ENCODE measurements at places on chromosomes 4 and X.
A peak's percentile ranks its signal among the peaks of the same experiment; 100 is the strongest.

GRCh38 chrX:116282751-116283150 lies 112.2 kb downstream of the AGTR2 start:
- no peak for DNase-seq

GRCh38 chr4:87985097-87985886 lies 9.8 kb downstream of the SPP1 start:
- no peak for DNase-seq

GRCh38 chrX:3713225-3713936 lies at the start of gene PRKX:
PRKX (minus strand) TSS chrX:3713649; CDS start chrX:3713253, 396 bp downstream.
- peak; percentile 68 for DNase-seq

DNA sequence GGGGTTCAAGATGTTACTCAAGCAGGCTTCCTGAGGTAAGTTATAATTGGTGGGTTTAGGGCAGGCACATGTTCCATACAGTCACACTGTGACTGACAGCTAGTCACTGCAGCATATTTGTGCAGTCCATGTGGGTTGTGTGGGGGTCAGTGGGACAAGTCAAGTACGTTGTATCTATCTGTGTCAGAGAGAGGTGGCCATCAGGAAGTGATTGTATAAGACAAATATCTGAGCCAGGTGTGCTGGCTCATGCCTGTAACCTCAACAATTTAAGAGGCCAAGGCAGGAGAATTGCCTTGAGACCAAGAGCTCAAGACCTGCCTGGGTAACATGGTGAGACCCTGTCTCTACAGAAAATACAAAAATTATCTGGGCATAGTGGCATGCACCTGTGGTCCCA lies 509.3 kb downstream of the CENPC start:
- DNase-seq, result no peak

- no peak for DNase-seq
Measured at GRCh38 chrX:109719264-109719663, 13.8 kb downstream of the ACSL4 start.

GRCh38 chrX:139211568-139212182 lies 318.9 kb upstream of the F9 start:
- DNase-seq, result no peak

DNA sequence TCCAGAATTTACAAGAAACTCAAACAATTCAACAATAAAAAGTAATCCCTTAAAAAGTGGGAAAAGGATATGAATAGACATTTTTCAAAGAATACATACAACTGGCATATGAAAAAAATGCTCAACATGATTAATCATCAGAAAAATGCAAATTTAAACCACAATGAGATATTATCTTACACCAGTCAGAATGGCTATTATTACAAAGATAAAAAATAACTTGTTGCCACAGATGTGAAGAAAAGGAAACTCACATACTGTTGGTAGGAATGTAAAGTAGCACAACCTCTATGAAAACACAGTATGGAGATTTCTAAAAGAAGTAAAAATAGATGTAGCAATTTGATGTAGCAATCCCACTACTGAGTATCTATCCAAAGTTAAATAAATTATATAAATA lies 65.1 kb upstream of the DIAPH2 start:
- no peak for DNase-seq

DNA sequence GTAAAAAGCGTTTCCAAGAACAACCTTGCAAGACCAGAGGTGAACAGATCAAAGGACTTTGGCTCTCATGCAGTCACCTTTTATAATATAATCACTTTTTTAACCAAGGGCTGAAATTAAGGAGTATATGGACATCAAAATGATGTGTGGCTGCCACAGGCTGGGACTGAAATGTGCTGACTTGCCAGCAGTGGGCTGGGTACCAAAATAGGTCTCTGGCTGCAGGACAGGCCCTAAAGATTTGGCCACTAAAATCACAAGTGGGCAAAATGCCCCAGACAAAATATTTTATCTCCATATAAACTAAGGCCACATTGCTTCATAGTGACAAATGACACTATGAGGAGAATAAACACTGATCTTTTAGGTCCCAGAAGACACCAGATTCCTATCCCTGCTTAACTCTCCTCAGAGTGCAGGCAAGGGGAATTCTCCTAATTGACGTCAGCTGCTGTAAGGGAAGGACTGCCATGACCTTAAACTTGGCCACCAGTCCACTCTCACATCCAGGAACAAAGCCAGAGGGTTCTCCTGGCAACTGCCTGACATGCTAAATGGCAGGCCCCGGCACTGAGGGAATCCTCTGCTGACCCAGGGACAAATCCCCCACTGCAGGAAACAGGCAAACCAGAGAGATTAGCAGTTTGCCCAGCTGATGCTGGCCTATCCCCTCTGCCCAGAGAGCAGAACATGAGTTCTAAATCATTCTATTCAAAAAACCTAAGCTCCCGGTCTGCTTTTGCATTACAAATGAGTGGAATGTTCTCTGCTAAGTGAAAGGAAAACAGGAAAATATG lies 155.8 kb downstream of the PPP3CA start:
- no peak for DNase-seq

- DNase-seq, result no peak
Measured at GRCh38 chr4:26015133-26015651, 101.2 kb downstream of the SMIM20 start.

- DNase-seq, result no peak
Measured at GRCh38 chr4:8236106-8236919, 33.2 kb upstream of the HTRA3 start.

GRCh38 chr4:74309223-74309622 lies 953 bp downstream of the EPGN start:
- no peak for DNase-seq

DNA sequence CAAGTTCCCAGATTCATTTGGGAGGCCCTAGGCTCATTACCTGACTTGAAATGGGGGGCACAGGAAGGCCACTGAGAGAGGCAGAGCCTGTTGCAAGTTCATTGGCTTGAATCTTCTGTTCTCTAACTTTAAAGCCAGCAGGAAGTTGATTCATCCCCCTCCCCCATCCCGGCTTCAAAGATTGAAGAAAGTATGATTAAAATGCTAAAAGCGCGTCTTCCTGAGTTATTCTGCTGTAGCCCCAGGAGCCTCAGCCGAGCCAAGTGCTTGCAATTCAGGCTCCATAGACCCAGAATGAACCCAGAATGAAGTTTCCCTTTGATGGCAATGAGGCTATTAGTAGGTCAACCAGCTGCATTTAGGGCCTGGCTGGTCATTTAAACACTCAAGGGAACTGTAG lies 14.7 kb downstream of the CHST7 start:
- no peak for DNase-seq

DNA sequence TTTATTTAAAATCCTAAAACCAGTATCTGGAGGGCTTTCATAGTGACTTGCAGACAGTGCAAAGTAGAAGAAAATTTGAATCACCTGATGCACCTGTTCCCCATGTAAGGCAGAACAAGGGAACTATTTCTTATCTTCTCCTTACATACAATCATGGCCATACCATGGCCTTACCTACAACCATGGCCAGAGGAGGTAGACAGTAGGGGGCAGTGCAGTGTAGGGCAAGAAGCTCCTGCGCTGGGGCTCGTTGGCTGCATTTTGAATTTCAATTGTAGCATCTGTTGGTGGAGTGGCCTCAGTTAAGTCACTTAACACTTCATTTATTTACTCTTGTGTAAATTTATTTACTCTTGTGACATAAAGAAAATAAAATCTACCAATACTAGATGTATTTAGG lies 33.0 kb downstream of the GALNTL6 start:
- no peak for DNase-seq

DNA sequence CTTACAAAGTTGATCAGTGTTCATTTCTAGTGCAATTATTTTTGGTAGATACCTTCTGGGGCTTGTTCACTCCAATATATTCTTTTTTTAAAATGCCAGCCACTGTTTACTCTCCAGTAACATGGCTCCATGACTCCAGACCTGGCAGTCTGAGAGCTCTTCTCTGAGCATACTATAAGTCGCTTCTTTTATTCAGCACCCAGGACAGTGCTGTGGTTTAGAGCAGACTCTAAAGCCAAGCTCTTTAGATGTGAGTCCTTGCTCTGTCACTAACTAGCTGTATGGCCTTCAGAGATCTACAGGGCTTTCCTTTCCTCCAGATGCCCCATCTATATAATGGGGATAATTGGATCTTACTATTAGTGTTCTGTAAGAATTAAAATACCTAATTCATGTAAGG lies 200.2 kb upstream of the FAM241A start:
- no peak for DNase-seq

- DNase-seq, result no peak
Measured at GRCh38 chrX:34341258-34341657, 209.1 kb upstream of the FAM47A start.

DNA sequence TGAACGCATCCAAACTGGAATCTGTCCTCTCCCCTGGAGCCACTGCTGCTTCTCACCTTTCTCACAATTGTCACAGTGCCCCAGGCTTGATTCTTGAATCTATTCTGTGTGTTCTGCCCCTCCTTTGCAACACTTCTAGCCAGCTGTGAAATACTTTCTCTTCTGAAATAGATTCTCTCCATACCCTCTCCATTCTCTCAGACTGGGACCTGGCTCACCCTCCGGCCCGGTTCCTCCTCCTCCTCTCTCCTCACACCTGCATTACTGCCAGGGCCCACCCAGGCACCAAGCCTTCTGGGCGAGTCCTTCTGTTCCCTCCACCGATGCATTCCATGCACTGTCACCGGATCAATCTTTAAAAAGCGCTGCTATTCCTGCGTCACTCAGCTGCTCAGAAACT lies 336.1 kb downstream of the UNC5C start:
- DNase-seq, result no peak

DNA sequence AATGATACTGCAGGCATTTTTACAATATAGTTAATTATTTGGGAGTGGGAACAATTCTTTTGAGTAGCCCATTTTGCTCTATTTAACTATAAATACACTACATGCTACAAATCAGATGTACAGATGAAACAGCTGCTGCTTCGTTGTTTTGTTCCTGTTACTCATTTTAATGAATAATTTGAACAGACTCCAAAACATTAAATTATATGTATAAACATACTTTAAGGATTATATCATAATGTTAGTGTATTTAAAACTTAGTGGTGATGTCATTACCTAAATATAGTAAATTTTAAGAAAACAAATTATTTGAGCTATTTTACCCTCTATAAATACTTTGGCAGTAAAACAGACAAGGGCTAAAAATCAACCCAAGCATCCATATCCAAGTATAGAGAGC lies 60.7 kb downstream of the GAB1 start:
- no peak for DNase-seq

DNA sequence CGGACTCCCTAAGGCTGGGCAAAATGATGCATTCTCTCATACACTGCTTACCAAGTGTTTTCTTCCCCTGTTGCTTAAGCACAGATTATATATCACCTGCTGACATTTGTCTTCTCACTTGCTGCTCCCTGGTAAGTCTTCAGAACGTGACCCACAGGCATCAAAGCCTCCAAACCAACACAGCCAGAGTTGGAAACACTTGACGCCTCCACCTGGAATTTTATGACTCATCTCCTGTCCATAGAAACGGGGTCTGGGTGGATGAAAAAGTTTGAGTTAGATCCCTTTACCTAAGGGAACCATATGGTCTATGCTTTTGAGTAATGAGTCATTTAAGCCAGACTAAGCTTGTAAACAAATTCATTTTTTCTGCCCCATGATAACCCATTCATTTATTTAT lies 251.6 kb downstream of the USP46 start:
- DNase-seq, result no peak

- DNase-seq, result no peak
Measured at GRCh38 chr4:7788193-7788592, 151.5 kb downstream of the AFAP1 start.

DNA sequence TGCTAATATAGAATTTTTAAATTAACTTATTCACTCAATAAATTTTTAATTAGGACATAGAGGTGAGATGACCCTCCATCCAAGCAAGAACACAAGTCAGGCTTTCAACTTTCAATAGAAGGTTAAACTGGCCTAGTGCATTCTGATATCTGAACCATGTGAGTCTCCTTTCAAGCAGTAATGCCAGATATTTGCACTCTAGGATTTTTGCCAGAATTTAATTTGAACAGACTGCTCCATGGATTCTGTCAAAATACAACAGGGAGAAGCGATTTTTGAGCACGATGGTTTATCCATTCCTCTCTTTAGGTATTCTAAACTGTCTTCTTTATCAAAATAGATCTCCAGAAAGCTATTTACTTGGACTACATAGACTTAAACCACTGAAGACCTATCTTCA lies 72.0 kb upstream of the DCLK2 start:
- no peak for DNase-seq

DNA sequence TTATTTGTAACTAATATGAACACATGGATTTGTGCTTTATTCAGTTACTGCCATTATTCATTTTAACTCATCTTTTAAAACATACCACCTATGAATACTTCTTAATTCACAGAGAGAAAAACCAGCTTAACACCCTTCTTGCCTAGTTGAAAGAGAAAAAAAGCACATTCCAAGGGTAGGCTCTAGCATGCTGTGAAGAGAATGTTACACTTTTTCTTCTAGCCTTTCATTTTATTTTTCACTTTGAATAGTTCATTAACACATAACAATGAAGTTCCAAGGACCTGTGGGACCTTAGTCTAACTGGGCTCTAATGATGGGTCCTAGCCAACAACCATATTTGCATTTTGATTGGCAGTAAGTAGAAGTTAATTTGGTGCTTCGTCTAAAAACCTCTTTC lies 279.9 kb upstream of the MAGEB2 start:
- no peak for DNase-seq

- no peak for DNase-seq
Measured at GRCh38 chr4:80705311-80705710, 325.2 kb upstream of the BMP3 start.

DNA sequence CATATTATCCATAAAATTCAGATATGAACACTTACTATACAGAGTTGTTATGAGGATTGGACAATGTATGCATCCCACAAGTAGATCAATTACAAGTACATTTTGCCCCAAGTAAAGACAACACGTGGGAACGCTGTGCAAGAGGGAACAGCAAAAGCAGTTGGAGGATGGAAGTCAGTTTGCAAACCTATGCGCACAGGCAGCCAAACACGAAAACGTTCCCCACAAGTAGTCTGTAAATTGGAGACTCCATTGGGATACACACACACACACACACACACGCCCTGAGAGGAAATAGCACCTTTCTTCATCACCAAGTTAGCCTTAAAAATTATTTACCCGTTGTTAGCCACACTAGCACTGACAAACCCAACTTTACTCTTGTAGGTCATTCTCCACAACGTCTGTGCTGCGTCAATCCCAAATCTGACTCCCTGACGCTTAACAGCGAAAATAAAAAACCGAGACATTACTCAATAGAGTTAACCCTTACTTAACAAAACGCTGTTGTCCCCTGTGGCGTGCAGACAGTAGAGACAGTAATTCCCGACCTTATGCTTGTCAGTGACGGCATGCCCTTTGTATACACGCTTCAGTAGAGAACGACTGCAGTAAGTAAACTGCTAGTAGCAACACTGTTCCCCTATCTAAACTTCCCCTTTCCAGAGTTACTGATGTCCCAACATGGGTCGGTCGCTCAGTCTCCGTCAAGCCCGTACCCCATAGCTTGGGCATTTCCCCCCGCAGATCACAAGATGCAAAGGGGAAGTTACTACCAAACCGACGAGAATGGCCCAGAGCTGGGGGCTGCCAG lies 730 bp downstream of the MANBA start:
- DNase-seq, result peak; percentile 8

GRCh38 chr4:90979556-90979955 lies 852.4 kb downstream of the CCSER1 start:
- no peak for DNase-seq

Data from stimulated activated CD4-positive, alpha-beta T cell treated with anti-CD3 and anti-CD28 coated beads, Interleukin-2, amount 100 ng/mL, for 48 hours (primary cell).